ENCODE measurements at places on chromosomes 2 and 18.

GRCh38 chr18:21134895-21135294, 23.3 kb upstream of the ROCK1 start:
- no peak for DNase-seq

DNA sequence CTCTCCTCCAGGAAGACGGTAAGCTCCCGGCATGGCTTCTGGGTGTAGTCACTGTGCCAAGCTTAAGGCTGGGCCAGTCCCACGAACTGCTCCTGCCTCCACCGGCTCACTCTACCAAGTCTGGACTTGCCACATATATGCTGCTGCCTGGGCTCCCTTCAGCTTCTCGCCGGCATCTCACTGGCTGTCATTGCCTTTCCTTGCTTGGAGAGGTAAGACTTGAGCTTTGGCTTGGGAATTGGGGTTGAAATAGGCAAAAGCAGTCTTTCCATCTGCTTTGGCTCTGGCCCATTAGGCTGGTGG, 481.0 kb downstream of the TGIF1 start:
- no peak for DNase-seq

GRCh38 chr2:133484106-133484505, 84.2 kb downstream of the NCKAP5 start:
- DNase-seq: peak; percentile 51

- no peak for DNase-seq
Observed at GRCh38 chr2:162676515-162676914, 162.1 kb downstream of the KCNH7 start.

- no peak for DNase-seq
Observed at GRCh38 chr2:68195096-68195495, 37.4 kb downstream of the PNO1 start.

GRCh38 chr2:12556762-12557161, 160.0 kb upstream of the TRIB2 start:
- DNase-seq: no peak

DNA sequence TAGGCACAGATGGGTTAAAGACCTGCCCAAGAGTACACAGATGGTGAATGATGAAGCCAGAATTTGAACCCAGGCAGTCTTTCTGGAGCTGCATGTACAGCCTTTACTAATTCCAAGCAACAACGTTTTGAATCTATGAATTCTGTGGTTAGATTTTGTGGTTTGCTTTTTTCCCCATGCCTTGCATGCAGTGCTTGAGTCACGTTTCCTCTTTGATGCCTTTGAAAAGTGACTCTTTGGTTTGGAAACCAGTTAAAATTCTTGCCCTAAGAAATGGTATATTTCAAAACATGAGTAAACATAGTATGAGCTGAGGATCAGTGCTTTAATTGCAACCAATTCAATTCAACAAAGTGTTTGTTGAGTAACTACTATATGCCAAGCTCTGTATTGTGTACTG, 48.2 kb upstream of the PPM1B start:
- no peak for DNase-seq

DNA sequence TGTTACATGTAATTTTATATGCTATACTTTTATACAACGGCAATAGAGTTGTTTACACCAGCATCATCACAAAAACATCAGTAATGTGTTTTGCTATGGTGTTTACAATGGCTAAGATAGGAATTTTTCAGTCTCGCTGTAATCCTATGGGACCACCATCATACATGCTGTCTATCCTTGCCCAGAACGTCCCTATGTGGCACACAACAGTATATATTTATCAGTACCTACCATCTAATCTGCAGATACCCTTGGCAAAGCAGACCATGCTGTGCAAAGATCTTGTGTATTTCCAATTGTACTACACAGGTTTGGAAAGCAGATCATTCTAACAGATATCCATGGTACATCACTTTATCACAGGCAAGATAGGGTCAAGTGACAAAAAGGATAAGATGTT, 15.3 kb downstream of the RPL31 start:
- DNase-seq: no peak

- no peak for DNase-seq
Observed at GRCh38 chr2:202885190-202885589, 13.6 kb upstream of the ICA1L start.

DNA sequence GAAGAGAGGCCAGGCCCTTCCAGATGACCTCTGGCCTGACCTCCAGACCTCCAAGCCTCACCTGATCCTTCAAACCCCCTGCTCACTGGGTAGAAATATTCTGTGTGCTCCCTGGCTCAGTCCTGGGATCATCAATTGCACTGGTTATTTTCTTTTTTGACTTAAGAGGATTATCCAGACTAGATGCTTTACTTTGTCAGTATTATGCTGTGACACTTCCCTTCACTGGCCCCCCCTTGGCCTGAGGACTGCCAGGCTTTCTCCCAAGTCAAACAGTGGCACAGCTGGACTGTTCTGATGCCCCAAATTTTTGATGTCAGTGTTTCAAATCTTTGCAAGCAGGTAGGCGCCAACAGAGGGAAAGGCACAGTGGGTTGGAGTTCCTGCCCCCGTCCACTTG, 156.3 kb upstream of the SKOR2 start:
- no peak for DNase-seq

Measured in right hindlimb (tissue), 1 donor.